T-helper 2 cell (primary cell): ENCODE measurements at places on chromosomes 7 and 10.

GRCh38 chr7:126501617-126502016 is 751.1 kb downstream of the GRM8 start:
- DNase-seq, result no peak

- DNase-seq, result no peak
Measured at GRCh38 chr7:85320699-85321476, 134.0 kb upstream of the SEMA3D start.

GRCh38 chr7:64637521-64638445 is 28.1 kb upstream of the ZNF107 start:
- DNase-seq, result no peak

GRCh38 chr7:136023134-136023869 is 46.1 kb upstream of the MTPN start:
- DNase-seq, result no peak

GRCh38 chr7:16626388-16626787 is 19.2 kb downstream of the ANKMY2 start:
- no peak for DNase-seq

DNA sequence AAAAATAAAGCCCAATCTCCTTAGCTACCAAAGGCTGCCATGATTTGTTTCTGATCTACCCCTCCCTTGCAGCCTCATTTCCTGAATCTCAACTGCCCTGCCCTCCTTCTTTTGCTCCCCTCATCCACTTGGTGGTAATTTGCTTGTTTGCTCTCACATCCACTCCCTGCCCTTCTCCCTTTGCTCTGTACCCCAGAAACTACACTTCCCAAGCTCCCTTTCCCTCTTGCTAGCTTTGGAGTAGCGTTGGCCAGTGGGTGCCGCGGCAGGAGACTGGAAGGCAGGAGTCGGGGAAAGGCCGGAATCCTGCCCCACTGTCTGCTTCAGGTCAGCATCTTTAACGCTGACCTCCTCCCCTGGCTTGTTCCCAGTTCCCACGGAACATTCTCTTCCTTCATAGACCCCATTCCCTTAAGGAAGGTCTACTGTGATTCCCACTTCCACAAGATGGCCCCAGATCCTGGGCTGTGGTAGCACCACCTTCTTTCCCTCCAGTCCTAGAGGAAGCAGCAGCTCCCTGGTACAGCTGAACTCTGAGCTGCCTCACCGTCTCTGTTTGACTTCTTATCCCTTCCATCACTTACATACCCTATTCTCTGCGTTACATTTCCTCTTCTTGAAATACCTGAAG is 79.1 kb downstream of the PIK3CG start:
- DNase-seq, result no peak

DNA sequence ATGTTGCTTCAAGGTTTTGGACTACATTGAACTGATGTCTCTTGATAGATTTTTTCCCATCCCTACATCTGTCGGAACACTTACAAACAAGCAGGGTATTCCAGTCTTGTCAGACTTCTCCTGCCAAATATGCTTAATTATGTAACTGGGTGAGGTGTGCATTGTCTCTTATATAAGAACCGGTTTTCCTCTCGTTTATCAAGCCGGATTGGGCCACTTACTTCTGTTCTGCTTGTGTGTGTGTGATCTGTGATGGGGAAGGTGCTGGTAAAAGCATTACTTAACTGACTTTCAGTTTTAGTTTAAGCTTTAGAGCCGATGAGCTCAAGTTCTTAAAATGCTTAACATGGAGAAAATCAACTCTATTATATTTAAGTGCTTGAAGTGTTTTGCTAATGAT is 57.9 kb downstream of the OTUD1 start:
- no peak for DNase-seq
